ENCODE measurements at places on chromosomes 2 and 18.

DNA sequence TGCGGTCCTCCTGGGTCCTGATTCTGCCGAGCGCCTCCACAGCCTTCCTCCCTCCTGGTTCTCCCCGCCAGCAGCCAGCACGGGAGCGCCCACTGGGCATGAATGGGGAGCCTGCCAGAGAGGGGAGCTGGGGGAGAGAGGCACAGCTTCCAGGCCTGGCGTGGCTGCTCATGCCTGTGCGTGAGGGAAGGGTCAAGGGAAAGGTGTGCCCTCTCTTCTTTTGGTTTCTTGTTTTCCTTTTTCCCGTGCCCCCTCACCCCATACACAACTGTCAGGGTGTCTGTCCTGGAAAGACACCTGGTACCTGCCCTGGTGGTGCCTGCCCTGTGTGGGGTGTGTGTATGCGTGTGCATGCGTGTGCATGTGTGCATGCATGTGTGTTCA, 4.7 kb upstream of the NEURL3 start:
- no peak for DNase-seq

- DNase-seq = no peak
These were observed 152.0 kb downstream of the FAM210A start for GRCh38 chr18:13574355-13574754.

DNA sequence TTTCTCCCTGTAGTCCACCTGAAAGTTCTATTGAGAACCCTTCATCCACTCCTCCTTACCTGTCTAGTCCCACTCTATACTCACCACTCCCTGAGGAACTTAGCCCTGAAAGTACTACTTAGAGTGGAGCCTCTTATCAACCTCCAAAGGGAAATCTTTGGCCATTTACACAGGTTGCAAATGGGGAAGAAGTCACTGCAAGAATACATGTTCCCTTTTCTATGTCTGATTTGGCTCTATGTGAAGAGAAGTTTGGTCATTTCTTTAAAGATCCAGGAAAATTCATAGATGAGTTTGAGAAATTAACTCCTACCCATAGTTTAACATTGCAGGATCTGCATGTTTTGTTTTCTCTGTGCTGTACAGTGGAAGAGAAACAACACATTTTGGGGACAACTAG, 22.9 kb upstream of the MGAT4A start:
- no peak for DNase-seq

- DNase-seq = no peak
These were observed 628 bp downstream of the SH2D6 start for GRCh38 chr2:85419009-85419675.

All from femur (tissue), 1 donor.